H9 (cell line): ENCODE measurements at places on chromosomes 2 and 18. TPM values are rescaled to one million over a fixed set of nuclear protein-coding genes. Genes with fewer than 3 reads are reported as not detected.

TOGARAM2 gene
- total RNA-seq = 0.18 and 0.83 TPM in 2 replicates

PCARE gene
- total RNA-seq = not detected in 2 replicates

SPAG16 gene
- total RNA-seq = 15.6 and 17.3 TPM in 2 replicates

COL5A2 gene
- 10.5 and 13.6 TPM in 2 replicates for total RNA-seq

CRYGA gene
- total RNA-seq = not detected in 2 replicates

- no peak overlapping the region for H3K27ac ChIP-seq
- H3K4me1 ChIP-seq = no peaks in the 10 kb centered on the region
- no peak for DNase-seq
- H3K36me3 ChIP-seq = no peaks in the 10 kb centered on the region
- H3K4me3 ChIP-seq = no peak overlapping the region
Observed at GRCh38 chr2:100224988-100225710, 82.8 kb upstream of the AFF3 start.

GRCh38 chr2:66929632-66930338, 467.3 kb upstream of the ETAA1 start:
- no peak overlapping the region for H3K4me3 ChIP-seq
- no peaks in the 10 kb centered on the region for H3K36me3 ChIP-seq
- H3K4me1 ChIP-seq = no peaks in the 10 kb centered on the region
- no peaks in the 10 kb centered on the region for H3K27me3 ChIP-seq

- H3K4me3 ChIP-seq = no peak overlapping the region
- H3K27me3 ChIP-seq = no peaks in the 10 kb centered on the region
- no peaks in the 10 kb centered on the region for H3K36me3 ChIP-seq
- no peak overlapping the region for H3K27ac ChIP-seq
Observed at GRCh38 chr18:13570856-13571495, 155.4 kb downstream of the FAM210A start.

DNA sequence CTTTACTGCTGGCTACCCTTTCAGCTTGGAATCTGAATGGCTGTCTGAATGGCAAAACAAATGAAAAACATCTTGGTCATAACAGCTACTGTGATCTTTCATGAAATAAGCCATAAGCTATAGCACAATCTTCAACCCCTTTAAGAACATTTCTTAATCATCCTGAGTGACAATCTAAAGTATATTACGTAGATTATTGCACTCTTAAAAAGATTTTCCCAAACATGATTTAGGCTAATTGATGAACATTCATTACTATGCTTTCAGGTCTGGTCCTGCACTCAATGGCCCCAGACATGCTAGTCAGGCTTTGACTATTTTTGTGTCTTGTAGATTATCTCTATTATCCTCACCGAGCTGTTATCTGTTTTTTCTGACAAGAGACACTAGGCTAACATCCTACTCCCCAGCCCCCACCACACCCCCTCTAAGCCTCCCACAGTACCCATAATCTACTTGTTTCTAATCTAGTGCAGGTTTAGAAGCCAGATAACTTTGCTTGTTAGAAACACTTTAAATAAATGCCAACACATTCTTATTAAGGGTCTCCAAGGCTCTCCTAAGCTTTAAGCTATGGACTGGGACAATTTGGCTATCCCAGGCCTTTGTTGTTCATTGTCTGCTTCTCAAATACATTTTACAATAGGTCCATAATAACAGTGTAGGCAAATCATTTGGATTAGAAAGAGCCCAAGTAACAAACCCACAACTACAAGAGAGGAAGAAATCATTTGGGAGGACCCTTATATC, 4.2 kb downstream of the SMAD2 start:
- H3K4me1 ChIP-seq = peaks cover 10% of the 10 kb centered on the region
- H3K27ac ChIP-seq = no peak overlapping the region
- DNase-seq = no peak
- no peak overlapping the region for H3K4me3 ChIP-seq
- H3K36me3 ChIP-seq = no peaks in the 10 kb centered on the region

GRCh38 chr18:31255953-31256352, 62.0 kb upstream of the DSG1 start:
- DNase-seq = no peak
- no peak overlapping the region for H3K27ac ChIP-seq
- H3K4me1 ChIP-seq = no peaks in the 10 kb centered on the region
- no peak overlapping the region for H3K4me3 ChIP-seq
- H3K36me3 ChIP-seq = no peaks in the 10 kb centered on the region

DNA sequence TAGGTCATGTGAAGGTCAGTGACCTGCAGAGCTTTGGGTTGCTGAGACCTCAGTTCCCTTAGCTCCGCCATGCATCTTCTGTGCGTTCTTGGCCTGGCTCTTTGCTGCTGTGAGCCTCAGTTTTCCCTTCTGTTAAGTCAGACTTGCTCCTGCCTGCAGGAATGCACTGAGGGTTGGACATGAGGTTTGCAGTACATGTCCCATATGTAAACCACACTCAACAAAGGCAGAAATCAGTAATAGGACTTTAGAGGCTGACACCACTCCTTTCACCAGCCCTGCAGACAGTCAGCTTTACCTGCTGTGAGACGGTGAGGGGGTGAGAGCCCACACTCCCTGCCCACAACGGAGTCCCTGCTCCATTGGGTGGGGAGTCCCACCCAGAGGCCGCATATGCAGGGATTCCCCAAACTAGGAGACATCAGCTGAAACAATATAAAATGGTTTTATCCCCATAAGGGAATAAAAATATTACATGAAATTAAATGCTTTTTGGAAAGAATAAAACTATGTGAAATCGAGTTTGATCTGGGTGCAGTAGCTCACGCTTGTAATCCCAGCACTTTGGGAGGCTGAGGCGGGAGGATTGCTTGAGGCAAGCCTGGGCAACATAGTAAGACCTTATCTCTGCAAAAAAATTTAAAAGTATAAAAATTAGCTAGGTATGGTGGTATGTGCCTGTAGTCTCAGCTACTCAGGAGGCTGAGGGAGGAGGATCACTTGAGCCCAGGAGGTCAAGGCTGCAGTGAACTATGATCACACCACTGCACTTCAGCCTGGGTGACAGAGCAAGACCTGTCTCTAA, 55.1 kb downstream of the MYO7B start:
- H3K36me3 ChIP-seq = no peaks in the 10 kb centered on the region
- no peak for DNase-seq
- no peak overlapping the region for H3K27ac ChIP-seq
- no peaks in the 10 kb centered on the region for H3K27me3 ChIP-seq

GRCh38 chr18:13364721-13365205, 146.2 kb downstream of the LDLRAD4 start:
- H3K4me1 ChIP-seq = peaks cover 5% of the 10 kb centered on the region; the same call in 1 of the 2 replicates
- no peak for DNase-seq
- no peaks in the 10 kb centered on the region for H3K27me3 ChIP-seq
- H3K36me3 ChIP-seq = no peaks in the 10 kb centered on the region; the same call in 2 of the 3 replicates

DNA sequence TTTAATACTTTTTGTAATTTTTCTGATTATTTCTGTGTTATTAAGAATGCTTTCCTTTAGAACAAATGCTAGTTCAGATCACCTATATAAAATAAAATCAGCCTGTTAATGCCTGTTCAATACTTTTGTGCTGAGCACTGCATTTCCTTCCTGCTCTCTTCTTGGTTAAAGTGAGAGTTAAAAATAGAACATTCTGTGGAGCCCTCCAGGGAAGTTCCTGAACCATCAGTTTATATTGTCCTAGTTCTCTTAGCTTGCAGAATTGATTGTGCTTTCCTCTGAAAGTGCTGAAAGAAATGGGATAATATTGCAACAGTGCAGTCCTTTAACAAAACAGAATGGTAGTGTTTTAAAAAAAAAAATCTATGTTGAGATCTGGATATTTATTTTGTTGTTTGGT, 74.6 kb upstream of the UBXN4 start:
- H3K36me3 ChIP-seq = peaks cover 23% of the 10 kb centered on the region
- no peak for DNase-seq
- no peak overlapping the region for H3K27ac ChIP-seq
- no peaks in the 10 kb centered on the region for H3K27me3 ChIP-seq
- H3K4me1 ChIP-seq = no peaks in the 10 kb centered on the region

DNA sequence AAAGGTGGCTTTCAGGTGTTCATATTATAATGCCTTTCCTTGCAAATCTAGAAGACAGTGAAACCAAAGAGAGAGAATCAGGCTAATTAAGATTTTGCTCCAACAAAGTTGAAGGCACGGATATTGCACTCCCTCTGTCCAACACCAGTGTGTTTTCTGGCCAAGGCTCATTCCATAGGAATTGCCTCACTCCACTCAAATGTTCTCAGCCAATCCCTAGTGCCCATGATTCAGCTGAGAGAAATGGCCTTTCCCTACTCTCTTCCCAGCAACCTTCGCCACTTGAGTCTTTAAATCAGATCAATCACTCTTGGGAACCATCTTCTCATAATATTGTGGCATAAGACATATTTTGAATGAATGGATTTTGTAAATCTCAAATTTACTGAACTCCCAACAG, 768.2 kb upstream of the ACVR2A start:
- no peaks in the 10 kb centered on the region for H3K27me3 ChIP-seq
- DNase-seq = no peak
- no peaks in the 10 kb centered on the region for H3K36me3 ChIP-seq
- no peaks in the 10 kb centered on the region; the same call in 1 of the 2 replicates for H3K4me1 ChIP-seq
- no peak overlapping the region for H3K4me3 ChIP-seq

- no peaks in the 10 kb centered on the region for H3K4me1 ChIP-seq
- H3K27ac ChIP-seq = no peak overlapping the region
- H3K4me3 ChIP-seq = no peak overlapping the region
- H3K27me3 ChIP-seq = no peaks in the 10 kb centered on the region
Observed at GRCh38 chr2:208627110-208627884, 220.7 kb downstream of the PTH2R start.
